ENCODE measurements at places on chromosomes 6 and 20. TPM values are rescaled to one million over a fixed set of nuclear protein-coding genes. Genes with fewer than 3 reads are reported as not detected.
A peak's percentile ranks its signal among the peaks of the same experiment; 100 is the strongest.

The KCNS1 gene
- not detected for total RNA-seq

The PHACTR1 gene
- 1.8 TPM for total RNA-seq

The FOXQ1 gene
- total RNA-seq: not detected

The CCN5 gene
- total RNA-seq: 48.7 TPM

The ADGB gene
- not detected for total RNA-seq

- DNase-seq: no peak
- peak overlapping the region; percentile 97 for H3K27ac ChIP-seq
- no peaks in the 10 kb centered on the region for H3K36me3 ChIP-seq
- H3K4me1 ChIP-seq: no peaks in the 10 kb centered on the region
These were observed 577 bp upstream of the SCAND1 start for GRCh38 chr20:35954907-35955251.

GRCh38 chr6:43163899-43164298 lies 7.2 kb upstream of the SRF start:
- H3K36me3 ChIP-seq: no peaks in the 10 kb centered on the region
- H3K27ac ChIP-seq: no peak overlapping the region
- no peak overlapping the region for H3K4me3 ChIP-seq
- H3K27me3 ChIP-seq: no peaks in the 10 kb centered on the region
- no peaks in the 10 kb centered on the region for H3K4me1 ChIP-seq
- DNase-seq: no peak

DNA sequence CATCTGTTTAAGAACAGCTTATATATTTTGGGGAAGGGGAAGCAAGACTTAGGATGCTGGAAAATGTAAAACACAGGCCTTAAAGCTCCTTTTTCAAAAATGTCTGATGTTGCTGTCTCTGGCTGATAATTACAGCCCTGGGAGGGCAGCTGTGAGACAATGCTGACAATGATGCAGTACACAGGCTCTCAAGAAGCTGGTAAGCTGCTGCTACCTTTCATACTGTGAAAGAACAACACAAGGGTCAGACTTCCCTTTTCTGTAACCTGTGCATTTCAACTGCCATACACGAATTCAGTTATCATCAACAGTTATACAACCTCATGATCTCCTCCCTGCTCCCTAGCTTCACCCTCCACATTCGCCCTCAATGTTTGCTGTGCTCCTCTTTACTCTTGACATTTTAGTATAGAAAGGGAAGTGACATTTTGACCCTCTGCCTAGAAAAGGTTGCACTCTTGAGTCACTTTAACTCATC lies 25.2 kb downstream of the MAP7 start:
- no peak for DNase-seq
- no peak overlapping the region for H3K27ac ChIP-seq
- H3K4me3 ChIP-seq: no peak overlapping the region
- H3K4me1 ChIP-seq: no peaks in the 10 kb centered on the region
- H3K36me3 ChIP-seq: no peaks in the 10 kb centered on the region

DNA sequence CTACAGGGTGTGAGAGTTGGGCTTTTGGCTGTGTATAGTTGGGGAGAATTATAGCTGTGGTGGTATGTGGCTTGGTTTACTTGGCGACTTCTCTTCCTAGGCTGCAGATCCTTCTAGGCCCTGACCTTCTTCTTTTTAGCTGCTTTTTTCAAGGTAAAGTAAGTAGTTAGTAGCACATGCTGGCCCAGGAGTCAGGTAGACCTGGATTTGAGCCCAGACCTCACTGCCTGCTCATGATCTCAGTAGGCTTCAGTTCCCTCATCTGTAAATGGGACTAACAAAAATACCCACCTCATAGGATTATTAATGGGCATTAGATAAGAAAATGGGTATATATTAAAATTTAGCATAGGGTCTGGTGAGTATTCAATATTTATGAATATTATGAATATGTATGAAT lies 17.4 kb upstream of the TMEM217 start:
- DNase-seq: no peak
- H3K4me3 ChIP-seq: no peak overlapping the region
- H3K4me1 ChIP-seq: peaks cover 7% of the 10 kb centered on the region
- H3K36me3 ChIP-seq: no peaks in the 10 kb centered on the region
- H3K27me3 ChIP-seq: no peaks in the 10 kb centered on the region

GRCh38 chr6:36937896-36938295 lies 16.6 kb upstream of the PI16 start:
- DNase-seq: no peak
- H3K27me3 ChIP-seq: no peaks in the 10 kb centered on the region
- H3K27ac ChIP-seq: no peak overlapping the region
- no peaks in the 10 kb centered on the region for H3K36me3 ChIP-seq
- H3K4me3 ChIP-seq: no peak overlapping the region

DNA sequence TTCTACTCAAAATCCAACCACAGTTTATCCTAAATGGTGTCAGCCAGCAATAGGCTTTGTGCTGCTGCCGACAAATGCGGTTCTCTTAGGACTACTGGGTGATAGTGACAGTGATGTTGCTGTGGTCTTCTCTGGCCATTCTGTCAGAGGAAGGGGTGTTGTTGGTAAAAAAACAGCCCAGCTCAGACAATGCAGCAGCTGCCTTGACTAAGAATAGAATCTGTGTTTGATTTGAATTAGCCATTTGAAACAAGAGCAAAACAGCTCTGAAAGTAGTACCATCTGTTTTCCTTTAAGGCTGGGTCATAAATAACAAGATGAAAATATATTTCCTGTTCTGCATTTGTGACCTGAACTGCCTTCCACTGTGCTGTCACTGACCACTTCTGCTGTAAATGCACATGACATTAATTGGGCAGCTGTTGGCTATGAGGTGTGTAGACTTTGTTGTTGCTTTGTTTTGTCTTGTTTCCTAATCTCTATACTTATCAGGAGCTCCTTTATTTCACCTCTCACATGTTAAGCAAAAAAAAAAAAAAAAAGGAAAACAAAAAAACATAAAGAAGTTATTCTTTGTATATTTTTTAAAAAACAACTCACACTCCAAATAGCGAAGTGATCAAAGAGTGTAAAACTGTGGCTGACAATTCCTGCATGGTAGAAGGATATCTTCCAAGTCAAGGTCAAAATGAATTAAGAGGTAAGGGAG lies 497.8 kb upstream of the ARID1B start:
- no peak for DNase-seq
- H3K4me3 ChIP-seq: no peak overlapping the region
- no peaks in the 10 kb centered on the region for H3K27me3 ChIP-seq
- no peaks in the 10 kb centered on the region for H3K4me1 ChIP-seq

- H3K36me3 ChIP-seq: peaks cover 44% of the 10 kb centered on the region
- no peaks in the 10 kb centered on the region for H3K4me1 ChIP-seq
- H3K4me3 ChIP-seq: no peak overlapping the region
- no peak overlapping the region for H3K27ac ChIP-seq
These were observed 19.0 kb downstream of the THBS2 start for GRCh38 chr6:169234634-169235033.

DNA sequence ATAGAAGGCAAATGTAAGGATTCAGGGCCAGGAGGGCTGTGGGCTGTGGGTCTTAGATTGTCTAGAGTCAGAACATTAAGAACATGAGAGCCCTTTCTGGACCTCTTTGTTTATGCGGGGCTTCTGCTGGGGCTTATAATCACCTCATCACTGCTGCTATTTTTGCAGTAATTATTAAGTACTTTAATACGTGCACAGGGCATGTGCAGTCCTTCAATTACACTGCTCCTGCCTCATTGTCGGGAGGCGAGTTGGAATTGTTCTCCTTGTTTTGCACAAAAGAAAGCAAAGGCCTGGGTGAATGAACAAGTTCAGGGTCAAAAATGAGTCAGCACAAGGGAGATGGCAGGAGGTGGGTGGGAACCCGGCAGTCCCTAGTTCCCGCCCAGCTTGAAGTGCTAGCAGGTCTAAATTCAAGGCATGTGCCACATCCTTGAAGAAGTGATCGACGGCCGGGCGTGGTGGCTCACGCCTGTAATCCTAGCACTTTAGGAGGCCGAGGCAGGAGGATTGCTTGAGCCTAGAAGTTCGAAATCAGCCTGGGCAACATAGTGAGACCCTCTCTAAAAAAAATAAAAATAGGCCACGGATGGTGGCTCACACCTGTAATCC lies 34.4 kb upstream of the PTPN1 start:
- DNase-seq: no peak
- H3K36me3 ChIP-seq: no peaks in the 10 kb centered on the region
- H3K27ac ChIP-seq: no peak overlapping the region
- H3K4me3 ChIP-seq: no peak overlapping the region

DNA sequence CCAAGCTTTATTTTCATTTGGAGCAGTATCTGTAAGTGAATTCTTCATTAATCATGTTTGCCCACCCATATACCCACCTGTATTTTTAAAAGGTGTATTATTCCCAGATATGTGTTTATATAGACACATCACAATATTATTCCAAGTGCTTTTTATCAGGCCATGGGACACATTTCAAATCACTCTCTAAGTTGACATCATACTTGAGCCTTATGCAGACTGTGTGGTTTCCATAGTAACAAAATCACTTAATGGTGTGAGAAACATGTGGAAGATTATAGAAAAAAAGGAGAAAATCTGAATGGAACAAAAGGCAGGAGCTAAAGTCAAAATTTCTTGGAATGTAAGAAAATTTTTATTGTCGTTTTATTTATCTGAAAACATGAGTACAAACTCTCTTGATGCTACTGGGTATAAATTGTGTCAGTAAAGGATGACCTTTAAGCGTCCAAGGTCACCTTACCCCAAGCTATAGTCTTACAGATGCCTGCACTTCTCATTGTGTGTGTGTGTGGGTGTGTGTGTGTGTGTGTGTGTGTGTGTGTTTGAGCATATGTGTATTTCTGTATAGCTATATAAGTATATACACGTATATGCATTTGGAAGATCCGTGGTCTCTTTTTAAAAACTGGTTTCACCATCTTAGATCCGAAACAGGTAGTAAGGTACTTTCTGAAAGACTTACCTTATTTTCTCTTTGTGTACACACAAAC lies 79.8 kb upstream of the CCN6 start:
- no peak overlapping the region for H3K4me3 ChIP-seq
- H3K4me1 ChIP-seq: peaks cover 15% of the 10 kb centered on the region
- H3K27ac ChIP-seq: peak overlapping the region; percentile 24
- no peaks in the 10 kb centered on the region for H3K27me3 ChIP-seq
- DNase-seq: no peak

- H3K4me1 ChIP-seq: no peaks in the 10 kb centered on the region
- DNase-seq: no peak
- H3K27ac ChIP-seq: no peak overlapping the region
- no peaks in the 10 kb centered on the region for H3K36me3 ChIP-seq
These were observed 308.2 kb downstream of the CD83 start for GRCh38 chr6:14425805-14426204.

GRCh38 chr6:5529733-5530132 lies 268.4 kb downstream of the FARS2 start:
- H3K27ac ChIP-seq: no peak overlapping the region
- no peak for DNase-seq
- no peaks in the 10 kb centered on the region for H3K27me3 ChIP-seq
- no peak overlapping the region for H3K4me3 ChIP-seq
